ENCODE measurements at places on chromosomes 16 and 17.

DNA sequence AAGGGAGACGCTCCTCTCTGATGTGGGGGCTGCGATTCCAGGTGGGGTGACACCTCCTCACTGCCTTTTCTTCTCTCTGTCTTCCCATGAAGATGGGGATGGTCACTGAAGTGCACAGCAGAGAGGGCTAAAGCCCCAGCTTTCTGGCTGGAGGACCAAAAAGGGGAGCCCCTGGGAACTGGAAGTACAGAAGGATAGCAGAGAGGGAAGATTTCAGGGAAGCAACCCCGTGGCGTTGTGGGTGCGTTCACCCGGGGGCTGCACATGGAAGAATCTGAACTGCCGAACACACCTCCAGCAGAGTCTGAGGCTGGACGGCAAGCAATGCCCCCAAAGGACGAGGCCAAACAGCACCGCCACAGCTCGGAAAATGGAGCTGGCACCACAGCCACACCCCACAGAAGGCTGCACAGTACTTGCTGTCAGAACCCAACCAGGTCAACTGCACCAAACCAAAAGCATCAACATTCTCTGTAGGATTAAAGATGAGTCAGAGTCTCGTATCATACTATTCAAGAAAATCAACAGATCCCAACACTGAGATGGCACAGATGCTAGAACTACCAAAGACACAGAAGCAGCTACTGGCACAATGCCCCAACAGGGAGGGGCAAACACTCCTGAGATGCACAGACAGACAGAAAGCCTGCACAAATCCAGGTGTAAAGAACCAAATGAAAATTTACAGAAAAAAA is 49.9 kb downstream of the MAP1LC3B start:
- DNase-seq = no peak

DNA sequence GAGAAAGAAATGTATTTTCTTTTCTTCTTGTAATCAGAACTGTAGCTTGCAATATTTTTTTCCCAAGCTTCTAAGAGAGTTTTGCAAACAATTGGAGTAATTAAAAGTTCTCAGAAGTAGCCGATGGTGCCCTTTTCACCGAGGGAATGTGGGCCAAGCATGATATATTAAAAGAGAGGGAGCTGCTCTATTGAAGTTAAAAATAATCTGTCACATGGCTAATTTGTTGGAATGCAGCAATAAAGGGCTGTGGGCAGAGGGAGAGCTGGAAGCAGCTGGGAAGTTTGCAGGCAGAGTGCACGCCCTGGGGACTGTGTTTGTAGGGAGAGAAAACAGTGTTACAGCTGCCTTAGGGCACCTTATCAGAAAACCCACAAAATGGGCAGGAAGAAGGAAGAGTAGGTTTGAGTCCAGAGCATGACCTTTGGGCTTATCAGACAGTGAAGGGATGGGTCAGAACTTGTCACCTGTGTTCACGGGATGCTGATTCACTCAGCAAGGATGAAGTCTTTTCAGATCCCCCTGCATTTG is 18.5 kb upstream of the TERF2 start:
- DNase-seq = no peak

DNA sequence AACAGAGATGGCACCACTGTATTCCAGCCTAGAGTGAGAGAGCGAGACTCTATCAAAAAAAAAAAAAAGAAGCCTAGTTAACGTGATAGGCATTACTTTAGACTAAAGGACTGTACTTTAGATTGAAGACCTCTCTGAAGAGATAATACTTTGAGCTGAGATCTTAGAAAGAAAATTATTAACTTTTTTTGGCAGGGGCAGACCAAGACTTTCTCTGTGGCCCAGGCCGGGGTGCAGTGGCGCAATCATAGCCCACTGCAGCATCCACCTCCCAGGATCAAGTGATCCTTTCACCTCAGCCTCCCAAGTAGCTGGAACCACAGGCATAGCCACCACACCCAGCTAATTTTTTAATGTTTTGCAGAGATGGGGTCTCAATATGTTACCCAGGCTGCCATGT is 75.7 kb upstream of the TNRC6A start:
- no peak for DNase-seq

GRCh38 chr17:44176257-44176656 is 5.8 kb downstream of the ASB16 start:
- DNase-seq = no peak

- DNase-seq = no peak
Observed at GRCh38 chr17:69239611-69240600, 11.3 kb upstream of the ABCA10 start.

- no peak for DNase-seq
Observed at GRCh38 chr17:50672831-50673551, 34.7 kb downstream of the ANKRD40 start.

- no peak for DNase-seq
Observed at GRCh38 chr16:74874912-74875546, 100.4 kb upstream of the FA2H start.

DNA sequence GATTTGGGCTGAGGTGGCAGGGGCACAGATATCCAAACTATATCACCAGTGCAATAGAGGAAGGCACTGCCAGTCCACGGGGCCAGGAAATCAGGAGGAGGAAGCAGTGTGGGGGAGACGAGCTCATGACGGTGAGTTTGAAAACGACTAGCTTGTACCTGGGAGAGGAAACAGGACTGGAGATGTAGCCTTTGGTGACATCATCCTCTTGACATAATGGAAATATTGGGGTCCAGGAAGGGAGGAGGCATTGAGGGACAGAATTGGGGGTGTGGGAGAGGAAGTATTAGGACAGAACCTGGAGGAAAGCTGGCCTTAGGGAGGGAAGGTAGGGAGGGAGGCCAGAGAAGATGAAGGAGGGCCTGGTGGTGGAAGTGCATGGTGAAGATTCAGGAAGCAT is 109.1 kb downstream of the RGS9 start:
- no peak for DNase-seq

DNA sequence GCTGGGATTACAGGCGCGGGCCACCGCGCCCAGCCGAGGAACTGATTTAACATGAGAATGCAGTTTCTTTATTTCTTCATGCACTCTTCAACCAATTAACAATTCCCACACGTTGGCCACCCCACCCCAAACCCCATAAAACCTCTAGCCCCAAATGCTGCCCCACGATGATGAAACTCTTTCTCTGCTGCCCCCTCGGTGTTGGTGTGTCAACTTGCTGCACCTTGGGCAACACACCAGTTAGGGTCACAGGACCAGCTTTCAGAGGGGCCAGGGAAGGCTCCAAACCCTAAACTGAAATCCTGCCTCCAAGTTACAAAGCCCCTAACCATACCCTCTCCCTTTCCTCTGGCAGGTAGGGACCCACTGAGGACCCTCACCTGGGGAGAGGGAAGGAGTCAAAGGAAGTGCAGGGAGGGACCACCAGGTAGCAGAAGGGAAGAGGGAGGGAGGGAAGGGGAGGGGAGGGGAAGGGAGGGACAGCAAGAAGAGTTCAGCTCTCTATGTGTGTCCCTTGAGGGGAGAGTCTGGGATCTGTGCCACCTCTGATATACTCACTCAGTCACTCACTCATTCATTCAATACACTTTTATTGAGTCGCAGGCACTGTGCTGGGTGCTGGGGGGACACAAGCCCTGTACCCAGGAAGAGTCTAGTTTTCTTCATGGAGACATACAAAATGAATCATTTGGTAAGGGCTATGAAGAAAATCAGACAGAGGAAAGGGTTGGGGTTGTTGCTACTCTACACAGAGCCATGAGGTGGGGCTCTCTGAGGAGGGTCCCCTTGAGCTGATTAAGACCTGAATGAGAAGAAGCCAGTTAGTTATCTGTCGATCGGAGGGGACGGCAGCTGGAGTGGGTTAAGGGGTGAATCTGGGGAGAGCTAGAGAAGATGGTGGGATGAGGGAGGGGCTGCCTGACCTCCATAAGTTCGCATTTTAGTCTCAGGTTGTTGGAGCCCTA is 3.9 kb downstream of the PLXDC1 start:
- DNase-seq = no peak

DNA sequence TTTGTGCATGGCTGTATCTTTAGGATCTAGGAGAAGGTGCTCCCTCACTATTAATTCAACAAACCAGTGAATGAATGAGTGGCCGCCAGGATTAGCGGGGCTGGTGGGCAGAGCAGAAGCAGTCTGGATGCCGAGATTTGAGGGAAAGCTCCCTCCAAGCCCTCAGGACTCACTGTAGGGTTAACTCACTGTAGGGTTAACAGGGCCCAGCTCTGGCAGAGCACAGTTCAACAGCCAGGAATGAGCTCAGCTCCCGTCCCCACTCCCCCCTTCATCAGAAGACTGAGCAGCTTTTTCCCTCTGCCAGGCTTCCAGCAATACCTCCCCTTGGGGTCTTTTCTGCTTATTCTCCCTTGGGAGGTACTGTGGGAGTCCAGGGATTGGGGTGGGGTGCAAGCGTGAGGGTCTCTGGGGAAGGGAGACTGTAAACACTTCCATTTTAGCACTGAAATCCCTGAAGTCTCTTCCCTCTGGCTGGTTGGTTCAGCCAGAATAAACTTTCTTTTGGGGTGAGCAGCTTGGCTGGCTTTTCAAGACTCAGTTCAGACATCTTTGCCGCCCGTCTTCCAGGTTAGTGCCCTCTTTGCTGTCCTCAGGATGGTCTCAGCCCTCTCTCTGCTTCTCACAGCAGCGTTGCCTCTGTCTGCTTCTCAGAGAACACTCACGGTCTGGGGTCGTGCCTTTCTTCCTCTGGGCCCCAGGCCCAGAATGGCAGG is 53.7 kb upstream of the WSB1 start:
- DNase-seq = no peak

DNA sequence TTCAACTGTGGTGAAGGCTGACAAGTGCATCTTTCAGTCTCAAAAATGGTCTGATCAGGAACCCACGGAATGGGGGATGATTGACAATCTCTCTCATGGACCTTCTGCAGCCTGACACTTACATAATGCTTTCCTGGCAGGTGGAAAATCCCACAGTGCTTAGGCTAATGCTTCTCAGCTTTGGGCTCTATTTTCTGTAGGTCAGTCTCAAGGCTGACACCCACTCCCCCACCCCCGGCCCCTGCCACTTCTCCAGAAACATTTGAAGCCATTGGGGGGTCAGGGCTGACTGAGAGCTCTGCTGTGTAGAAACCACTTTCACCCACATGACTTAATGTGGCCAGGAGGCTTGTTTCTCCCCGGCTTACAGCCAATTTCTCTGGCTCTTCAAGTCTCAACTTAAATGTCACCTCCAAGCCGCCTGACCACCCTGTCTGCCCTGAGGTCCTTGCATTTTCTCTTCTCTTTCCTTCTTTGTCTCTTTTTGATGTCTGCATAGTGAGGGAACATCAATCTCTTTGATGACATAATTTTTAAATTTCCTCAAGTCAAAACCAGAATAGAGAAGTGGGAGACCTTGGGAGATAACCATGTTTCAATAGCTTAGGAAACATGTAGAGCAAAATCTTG is 16.7 kb upstream of the IRF8 start:
- no peak for DNase-seq

DNA sequence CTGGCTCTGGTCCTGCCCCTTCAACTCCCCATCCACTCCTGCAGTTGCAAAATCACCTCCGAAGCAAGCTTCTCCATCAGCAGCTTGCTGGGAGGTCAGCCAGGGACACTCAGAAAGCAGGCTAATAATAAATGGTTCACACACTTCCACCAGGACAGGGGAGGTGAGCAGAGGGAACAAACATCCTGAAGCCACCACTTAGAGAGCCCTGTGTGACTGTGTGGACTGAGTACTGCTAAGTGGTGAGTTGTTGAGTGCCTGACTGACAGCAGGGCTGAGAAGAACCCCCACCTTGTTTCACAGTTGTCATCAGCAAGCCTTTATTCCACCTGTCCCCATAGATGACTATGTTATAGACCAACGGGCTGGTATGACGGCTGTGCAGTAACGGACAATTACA is 213.9 kb downstream of the CBLN1 start:
- no peak for DNase-seq

DNA sequence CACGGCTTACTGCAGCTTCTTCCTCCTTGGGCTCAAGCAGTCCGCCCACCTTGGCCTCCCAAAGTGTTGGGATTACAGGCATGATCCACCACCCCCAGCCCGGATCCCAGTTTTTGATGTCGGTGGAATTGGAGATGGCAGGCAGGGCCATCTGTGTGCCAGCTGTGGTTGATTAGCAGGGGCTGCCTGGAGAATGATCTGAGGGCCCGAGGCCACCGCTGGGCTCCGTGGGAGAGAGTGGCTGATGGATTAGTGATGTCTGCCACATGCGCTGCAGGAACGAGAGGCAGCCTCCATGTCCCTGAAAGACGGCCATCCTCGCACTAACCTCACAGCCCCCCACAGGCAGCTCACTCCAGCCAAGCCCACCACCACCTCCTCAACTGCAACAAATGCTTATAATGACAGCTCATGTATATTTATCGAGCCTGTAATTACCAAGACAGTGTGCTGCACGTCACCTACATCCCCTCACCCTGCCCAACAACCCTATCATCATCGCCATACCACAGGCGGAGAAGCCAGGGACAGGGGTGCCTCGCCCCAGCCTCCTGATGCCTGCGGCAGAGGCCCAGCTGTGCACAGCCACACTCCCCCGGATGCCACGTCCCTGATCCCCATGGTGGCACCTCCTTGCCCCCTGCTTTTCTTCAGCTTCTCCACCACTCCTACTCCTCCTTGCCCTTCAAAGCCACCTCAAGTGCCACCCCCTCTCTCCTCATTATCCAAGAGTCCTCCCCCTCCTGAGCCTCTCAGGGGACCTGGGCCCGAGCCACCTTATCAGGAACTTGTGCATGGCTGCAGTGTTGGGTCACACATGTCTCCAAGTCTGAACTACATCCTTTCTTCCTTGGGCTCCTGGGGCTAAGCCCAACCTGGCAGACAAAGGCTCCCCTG is 33.2 kb downstream of the ACTG1 start:
- DNase-seq = no peak

DNA sequence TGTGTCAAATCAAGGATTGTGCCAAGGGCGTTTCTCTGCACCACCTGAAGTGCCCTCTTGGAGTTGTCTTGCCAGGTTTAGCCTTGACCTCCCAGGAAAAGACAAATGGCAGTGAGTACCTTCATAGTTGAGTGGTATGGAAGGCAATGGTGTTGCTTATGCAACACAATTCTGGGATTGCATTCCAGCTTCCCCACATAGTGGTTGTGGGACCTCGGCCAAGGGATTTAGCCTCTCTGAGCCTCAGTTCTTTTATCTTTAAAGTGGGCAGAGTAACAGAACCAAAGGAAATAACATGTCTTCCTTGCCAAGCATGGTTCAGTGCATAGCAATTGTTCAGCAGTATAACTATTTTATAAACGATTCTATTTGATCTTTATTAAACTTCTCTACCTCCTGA is 49.4 kb downstream of the CCDC42 start:
- no peak for DNase-seq

GRCh38 chr17:48037036-48037837 is at the start of gene COPZ2:
COPZ2 (minus strand) TSS chr17:48037797; CDS start chr17:48037777, 20 bp downstream.
- DNase-seq = peak; percentile 93

DNA sequence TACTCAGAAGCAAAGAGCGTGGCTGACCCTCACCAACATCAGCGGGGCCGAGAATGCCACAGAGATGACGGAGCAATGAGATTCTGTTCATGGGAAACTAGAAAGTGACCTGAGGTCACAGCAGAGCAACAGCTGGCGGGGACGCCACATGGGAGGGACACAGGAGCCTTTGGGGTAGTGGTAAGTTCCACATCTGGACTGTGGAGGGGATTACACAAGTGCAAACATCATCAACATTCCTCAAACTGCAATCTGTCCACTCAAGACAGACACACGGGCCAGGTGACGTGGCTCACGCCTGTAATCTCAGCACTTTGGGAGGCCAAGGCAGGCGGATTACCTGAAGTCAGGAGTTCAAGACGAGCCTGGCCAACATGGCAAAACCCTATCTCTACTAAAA is 11.2 kb downstream of the HAGH start:
- DNase-seq = no peak

All from 8988T (cell line).